Fibroblast of skin of right biceps (primary cell): ENCODE measurements at places on chromosomes 1 and 21.

DNA sequence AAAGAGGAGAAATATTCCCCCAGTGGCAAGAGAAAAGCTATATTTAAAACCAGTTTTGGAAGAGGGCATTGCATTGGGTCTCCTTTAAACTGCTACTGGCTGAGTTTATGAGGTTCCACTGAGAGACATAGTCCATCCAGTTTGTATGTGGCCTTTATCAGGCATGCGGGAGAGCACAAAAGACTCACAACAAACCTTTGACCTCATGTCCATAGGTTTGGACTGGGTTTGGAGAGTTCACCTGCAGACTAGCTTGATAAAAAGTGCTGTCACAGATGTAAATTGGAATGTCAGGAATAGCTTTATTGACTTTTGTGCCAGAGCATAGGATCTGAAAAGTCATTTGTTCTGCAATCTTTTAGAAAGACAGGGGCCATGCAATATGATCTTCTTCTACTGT, 131.0 kb upstream of the NRIP1 start:
- no peak for DNase-seq

- no peak for DNase-seq
These were observed 265.1 kb downstream of the PTPRU start for GRCh38 chr1:29501227-29501976.

GRCh38 chr1:209455145-209455544, 128.4 kb upstream of the CAMK1G start:
- peak; percentile 73 for DNase-seq

DNA sequence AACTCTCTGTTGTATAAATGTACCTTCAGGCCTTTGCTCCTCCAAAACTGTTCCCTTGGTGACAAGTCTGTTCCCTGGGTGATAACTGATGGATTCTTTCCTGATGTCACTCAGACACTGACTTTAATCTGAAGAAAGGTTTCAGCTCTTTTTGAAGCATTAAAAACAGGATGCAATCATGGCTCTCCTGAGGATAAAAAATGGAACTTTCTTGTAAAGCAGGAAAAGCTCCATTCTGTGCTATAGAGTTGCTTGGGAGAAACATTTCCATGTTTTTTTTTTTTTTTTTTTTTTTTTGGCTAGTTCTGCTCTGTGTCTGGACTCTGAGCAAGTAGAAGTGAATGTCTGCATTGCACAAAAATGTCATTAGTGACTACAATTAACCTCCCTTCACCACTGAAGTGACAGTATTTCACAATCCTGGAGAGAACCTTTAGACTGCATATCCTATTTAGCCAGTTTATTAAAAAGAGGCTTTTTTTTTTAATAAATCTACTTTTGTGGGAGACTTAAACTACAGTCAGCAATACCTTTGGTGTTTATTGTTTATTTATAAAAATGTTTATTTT, 101.7 kb upstream of the PRMT6 start:
- DNase-seq: peak; percentile 61

DNA sequence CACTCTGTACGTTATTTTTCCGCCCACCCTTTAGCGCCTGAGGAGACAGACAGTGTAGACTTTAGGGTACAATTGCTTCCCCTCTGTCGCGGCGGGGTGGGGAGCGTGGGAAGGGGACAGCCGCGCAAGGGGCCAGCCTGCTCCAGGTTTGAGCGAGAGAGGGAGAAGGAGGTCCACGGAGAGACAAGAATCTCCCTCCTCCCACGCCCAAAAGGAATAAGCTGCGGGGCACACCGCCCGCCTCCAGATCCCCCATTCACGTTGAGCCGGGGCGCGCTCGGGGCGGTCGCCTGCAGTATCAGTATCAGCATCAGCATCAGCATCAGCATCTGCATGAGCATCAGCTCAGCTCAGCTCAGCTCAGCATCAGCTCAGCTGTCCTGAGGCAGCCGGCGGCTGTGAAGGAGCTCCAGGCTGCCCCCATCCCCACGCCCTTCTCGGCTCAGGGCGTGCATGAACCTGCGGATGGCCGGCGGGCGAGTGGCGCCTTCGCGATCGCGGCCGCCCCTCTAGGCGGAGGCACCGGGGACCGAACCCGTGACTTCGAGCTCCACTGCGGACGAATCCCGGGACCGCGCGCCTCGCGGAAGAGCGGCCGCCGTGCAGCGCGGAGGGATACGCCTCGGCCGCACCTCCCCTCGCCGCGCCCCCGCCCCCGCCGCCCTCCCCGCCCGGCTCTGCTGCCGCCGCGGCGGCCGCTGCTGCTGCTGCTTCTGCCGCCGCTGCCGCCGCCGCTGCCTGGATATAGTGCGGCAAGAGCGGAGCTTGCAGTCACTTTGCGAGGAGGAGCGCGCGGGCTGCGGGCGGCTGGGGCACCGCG, at the start of gene NCAM2:
TSS of gene NCAM2 (plus strand) at position 774 of the 820 bp plus-strand sequence.
- DNase-seq: peak; percentile 91

GRCh38 chr21:32806810-32807386, 35.3 kb upstream of the PAXBP1 start:
- DNase-seq: peak; percentile 40
